ENCODE measurements at places on chromosomes 1 and 21.

- no peak for DNase-seq
These were observed 157.3 kb downstream of the GALNT2 start for GRCh38 chr1:230224101-230224960.

GRCh38 chr21:43639470-43640353 lies 19.6 kb downstream of the HSF2BP start:
- peak; percentile 66 for DNase-seq

DNA sequence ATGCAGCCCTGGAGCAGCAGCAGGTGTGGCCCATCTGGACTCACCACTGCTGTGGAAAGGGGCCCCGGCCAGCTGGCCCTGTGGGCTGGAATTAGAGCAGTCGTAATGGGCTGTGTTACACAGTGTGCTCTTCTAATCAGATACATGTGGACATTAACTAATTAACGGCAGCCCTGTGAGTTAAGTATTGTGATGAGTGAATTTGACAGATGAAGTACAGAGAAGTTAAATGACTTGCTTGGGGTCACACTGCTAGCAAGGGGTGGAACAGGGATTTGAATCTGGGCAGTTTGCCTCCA lies 58.6 kb downstream of the MDM4 start:
- no peak for DNase-seq

DNA sequence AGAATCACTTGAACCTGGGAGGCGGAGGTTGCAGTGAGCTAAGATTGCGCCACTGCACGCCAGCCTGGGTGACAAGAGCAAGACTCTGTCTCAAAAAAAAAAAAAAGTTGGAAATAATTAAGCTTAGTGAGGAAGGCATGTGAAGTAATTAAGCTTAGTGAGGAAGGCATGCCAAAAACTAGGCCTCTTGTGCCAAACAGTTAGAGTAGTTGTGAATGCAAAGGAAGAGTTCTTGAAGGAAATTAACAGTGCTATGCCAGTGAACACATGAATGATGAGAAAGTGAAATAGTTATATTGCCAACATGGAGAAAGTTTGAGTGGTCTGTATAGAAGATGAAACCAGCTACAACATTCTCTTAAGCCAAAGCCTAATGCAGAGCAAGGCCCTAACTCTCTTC lies 85.0 kb downstream of the MAN1A2 start:
- no peak for DNase-seq

- no peak for DNase-seq
These were observed 47.8 kb downstream of the C1orf198 start for GRCh38 chr1:230820568-230820967.

GRCh38 chr21:35833991-35834390 lies 226.3 kb downstream of the SETD4 start:
- DNase-seq, result no peak

- DNase-seq, result no peak
These were observed 13.5 kb downstream of the OLFML2B start for GRCh38 chr1:162010175-162010506.

GRCh38 chr1:202266061-202266765 lies 72.6 kb downstream of the LGR6 start:
- no peak for DNase-seq

DNA sequence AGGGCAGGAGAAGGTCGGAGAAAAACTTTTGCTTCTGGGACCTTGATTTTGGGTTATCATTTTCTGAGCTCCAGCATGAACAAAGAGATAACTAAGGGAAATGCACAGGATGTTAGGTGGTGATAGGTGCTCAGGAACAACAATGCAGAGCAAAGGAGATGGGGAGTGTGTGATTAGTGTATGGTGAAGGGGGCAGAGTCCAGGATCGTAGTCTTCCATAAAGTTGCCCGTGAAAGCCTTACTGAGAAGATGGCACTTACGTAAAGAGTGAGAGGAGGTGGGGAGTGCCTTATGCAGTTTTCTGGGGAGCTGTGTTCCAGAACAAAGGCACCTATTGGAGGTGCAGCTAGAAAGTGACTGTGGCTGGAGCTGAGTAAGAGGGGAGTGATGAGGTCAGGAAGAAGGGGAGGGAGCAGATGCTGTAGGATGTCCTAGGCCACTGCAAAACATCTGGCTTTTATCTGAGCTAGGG lies 11.6 kb downstream of the KCNK1 start:
- DNase-seq, result no peak

DNA sequence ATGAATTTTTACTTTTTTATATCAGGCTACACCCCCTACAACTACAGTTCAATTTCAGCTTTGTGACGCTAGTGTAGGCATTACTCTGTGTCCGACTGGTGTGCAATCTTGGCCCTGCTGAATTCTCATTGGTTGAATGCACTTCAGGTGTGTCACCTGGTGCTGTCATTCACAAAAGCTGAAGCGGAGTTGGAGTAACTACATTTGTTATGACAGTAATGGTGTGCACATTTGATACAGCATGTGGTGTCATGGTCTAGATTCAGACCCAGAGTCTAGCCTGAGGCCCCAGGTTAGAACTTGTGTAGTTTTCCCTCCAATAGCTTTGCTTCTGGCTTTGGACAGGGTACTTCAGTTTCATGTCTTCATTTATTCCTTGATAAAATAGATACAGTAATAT lies 88.7 kb downstream of the C1orf94 start:
- no peak for DNase-seq

- DNase-seq, result no peak
These were observed 125.1 kb upstream of the COL6A1 start for GRCh38 chr21:45856442-45856841.

- no peak for DNase-seq
These were observed 86.6 kb upstream of the C1orf87 start for GRCh38 chr1:60160141-60160540.

DNA sequence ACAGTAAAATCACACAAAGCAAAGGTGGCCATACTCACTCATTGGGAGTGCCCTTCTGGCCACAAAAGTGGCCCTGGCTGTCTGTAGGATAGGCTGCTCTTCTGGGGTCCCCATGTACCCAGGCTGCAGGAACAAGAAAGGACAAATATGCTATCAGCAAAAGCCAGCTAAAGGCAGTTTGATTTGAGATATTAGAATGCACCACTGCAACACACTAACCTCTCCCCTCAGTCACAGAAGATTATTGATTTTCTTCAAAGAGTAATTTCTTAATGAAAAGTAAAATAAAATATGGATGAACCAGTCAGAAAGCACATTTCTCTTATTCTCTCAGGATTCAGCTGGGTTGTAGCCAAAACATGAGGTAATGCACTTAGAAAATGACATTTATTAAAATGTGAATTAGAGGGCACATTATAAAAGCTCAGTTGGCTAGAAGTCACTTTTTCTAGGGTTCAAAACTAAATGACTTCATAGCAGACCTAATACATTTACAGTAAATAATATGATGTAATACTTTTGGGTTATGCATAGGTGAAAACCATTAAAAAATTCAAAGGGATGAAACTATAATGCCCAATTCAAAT lies 140.8 kb downstream of the LHX8 start:
- no peak for DNase-seq

DNA sequence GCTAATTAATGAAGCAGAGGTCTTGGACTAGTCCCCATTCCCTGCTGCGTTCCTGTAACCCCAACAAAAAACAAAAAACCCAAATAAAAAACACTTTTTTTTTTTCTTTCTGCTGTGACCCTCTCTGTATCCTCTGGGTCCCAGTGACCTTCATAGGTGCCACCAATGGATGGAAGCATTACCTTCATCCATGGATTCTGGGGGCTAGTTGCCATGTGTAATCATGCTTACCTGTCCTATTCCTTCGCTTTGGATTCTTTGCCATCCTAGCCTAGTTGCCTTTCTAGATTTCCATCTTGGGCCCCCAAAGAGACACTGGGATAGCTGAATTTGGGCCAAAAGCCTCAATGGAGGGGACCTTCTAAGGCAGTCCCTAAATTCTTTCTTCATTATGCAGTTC lies 1208.7 kb downstream of the BRINP3 start:
- DNase-seq, result no peak

- no peak for DNase-seq
These were observed 27.6 kb downstream of the CD247 start for GRCh38 chr1:167490765-167491164.

- DNase-seq, result no peak
These were observed 909.4 kb downstream of the ADGRL2 start for GRCh38 chr1:82710091-82710490.

GRCh38 chr1:203513585-203514031 lies 19.7 kb downstream of the OPTC start:
- DNase-seq, result no peak

GRCh38 chr1:44842486-44842861 lies 579 bp downstream of the PTCH2 start:
- no peak for DNase-seq

DNA sequence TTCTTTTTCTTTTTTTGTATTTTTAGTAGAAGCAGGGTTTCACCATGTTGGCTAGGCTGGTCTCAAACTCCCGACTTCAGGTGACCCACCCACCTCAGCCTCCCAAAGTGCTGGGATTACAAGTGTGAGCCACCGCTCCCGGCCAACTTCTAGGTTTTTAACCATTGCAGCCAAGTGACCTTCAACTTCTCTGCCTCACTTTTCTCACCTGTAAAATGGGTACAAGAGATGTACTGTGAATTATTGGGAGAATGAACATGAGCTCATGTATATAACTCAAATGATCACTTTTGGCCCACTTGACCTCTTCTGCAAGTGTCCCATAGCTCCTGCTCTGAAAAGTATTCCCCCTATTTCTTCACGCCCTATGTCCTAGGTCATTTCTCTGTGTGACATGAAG lies 11.8 kb upstream of the RPL11 start:
- no peak for DNase-seq

DNA sequence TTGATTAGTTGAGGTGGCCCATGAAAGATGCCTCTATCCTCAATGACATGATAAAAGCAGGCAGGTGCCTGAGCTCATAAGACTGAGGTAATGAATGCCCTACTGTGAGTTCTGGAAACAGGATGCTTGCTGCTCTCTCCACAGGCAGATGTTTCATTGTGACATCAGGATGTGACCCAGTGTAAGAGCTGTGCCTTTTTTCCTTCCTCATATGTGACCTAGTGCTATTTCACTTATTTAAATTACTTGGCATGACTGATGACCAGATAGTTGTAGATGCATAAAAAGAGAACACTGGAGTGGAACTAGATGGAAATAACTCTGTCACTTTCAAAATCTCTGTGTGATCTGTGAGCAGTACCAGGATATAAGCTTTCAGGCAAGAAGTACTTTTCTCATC lies 31.9 kb downstream of the KIF14 start:
- no peak for DNase-seq

GRCh38 chr1:7103361-7103782 lies 318.1 kb downstream of the CAMTA1 start:
- no peak for DNase-seq

DNA sequence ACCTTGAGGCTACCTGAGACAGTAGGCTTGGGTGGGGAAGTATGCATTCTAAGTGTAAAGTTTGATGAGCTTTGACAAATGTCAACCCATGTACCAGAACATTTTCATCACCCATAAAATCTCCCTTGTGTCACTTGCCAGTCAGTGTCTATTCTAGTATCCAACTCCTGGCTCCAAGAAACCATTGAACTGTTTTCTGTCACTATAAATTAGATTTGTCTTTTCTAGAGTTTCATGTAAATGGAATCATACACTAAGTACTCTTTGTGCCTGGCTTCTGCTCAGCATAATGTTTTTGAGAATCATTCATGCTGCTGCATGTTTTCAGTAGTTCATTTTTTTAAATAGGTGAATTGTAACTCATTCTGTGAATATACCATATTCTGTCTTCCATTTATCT lies 165.4 kb downstream of the DNM3 start:
- DNase-seq, result no peak

All from AG04449 (cell line).